ENCODE measurements at places on chromosomes 5 and 9.

GRCh38 chr5:144433893-144434292 lies 263.2 kb downstream of the KCTD16 start:
- DNase-seq = no peak

DNA sequence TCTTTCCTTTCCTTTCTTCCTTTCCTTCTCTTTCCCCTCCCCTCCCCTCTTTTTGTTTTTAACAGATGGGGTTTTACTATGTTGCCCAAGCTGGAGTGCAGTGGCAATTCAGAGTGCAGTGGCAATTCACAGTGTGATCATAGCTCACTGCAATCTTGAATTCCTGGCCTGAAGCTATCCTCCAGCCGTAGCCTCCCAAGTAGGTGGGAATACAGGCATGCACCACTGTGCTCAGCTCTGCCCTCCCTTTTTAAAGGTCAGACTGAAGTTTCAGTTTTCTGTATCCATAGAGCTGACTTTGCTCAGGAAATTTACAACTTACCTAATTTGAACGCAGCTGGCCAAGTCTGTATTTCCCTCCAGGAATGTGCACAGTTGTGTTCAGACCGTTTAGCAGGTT lies 696 bp downstream of the CCL28 start:
- DNase-seq = no peak

GRCh38 chr9:79813258-79813638 lies 241.5 kb downstream of the TLE4 start:
- no peak for DNase-seq

DNA sequence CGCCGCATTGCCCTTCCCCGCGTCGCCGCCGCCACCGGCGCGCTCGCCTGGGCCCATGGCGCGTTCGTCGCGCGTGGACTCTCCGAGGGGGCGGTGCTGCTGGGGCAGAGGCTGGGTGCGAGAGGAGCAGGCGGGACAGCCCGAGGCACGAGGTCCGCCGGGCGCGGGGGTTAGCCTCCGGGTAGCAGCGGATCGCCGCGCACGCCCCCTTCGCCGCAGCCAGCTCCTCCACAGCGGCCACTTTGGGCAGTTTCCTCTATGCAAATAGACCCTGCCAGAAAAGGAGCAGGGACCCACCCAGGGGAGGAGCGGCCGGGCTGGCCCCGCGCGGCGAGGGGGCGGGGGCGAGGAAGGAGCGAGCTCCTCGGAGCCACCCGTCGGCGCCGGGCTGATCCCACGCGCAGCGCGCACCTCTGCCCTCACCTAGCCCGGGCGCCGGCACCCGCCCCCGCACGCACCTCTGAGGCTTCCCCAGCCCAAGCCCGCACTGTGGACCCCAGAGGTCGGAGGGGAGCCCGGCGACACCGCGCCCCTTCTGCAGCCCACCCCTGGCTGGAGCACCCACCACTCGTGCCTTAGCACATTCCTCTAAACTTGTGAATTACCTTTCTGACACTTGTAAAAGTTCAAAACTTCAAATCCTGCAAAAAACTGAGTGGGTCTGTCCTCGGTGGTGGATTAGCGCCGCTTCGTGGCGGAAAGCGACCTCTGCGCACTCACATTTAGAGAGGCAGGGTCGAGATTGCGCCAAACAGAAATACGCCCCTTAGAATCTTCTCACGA lies at the start of gene COL23A1:
COL23A1 (minus strand) TSS at position 253 of the 783 bp plus-strand sequence.
- DNase-seq = peak; percentile 50

DNA sequence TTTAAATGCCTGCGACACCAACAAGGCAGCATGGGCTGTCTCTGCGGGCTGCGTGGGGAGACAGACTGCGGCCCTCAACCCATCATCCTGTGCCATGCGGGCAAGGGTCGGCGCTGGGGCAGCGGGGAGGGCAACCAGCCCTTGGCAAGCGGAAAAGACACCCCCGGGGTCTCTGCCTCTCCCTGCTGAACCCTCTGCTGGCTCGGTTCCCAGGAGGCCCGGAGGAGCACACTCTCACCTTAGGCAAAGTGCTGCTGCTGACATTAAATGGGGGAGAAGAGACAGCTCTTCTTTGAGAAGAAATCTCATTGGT lies 129.6 kb upstream of the PPP1R26 start:
- DNase-seq = no peak

GRCh38 chr9:113677569-113677968 lies 198.5 kb upstream of the ZNF618 start:
- no peak for DNase-seq

GRCh38 chr9:81613002-81613812 lies 76.1 kb downstream of the TLE1 start:
- peak; percentile 90 for DNase-seq

- peak; percentile 77 for DNase-seq
Measured at GRCh38 chr5:80967500-80968181, 7.5 kb downstream of the RASGRF2 start.

- DNase-seq = no peak
Measured at GRCh38 chr5:85159395-85159794, 774.7 kb upstream of the EDIL3 start.

DNA sequence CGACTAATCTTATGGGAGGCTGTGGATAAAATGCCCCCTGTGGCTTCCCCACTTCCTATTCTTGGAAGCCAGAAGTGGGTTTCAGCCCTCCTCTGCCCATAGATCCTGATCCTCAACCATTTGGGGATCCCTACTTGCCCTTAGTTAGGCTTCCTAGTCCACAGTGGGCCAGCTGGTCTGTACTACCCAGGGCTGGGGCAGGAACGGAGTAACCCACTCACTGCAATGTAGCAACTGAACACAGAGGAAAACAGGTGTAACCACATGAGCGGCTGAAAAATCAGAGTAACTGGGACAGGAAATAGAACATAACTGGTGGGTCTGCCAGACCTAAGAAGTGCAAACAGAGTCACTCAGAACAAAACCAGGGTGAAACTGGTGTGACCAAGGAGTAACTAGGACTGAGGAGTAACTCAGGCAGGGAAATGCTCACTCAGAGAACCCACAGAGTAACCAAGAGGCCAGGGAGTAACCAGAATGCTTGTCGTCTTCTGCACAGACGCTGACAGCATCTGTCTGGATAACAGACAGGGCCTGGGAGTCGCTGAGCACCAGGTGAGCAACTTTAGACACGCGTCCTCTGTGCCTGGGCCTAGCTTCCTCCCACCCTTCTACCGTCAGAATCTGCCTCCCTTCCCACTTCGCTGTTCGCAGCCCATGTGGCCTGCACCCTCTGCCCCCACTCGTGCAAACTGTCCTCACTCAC lies 1.0 kb downstream of the AQP3 start:
- no peak for DNase-seq

DNA sequence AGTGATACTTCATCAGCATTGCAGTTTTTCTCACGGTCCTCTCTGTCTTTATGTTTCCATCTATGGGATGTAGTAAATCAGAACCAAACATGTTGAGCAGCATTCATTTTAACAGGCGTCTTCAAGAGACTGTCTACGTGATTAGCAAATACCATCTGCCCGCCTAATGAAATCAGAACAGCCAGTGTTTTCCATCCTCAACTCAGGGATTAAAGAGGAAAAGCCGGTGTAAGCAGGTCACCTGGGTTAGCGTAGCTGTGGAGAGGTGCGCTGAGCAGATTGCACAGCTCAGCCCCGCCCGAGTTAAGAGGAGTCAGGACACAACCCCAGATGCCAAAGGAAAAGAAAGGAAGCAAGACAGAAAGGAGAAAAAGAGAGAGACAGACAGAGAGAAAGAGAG lies 54.3 kb upstream of the ANKRD33B start:
- peak; percentile 19 for DNase-seq

- no peak for DNase-seq
Measured at GRCh38 chr5:86757824-86758223, 140.1 kb downstream of the COX7C start.
